ENCODE measurements at places on chromosomes 5 and 9.

DNA sequence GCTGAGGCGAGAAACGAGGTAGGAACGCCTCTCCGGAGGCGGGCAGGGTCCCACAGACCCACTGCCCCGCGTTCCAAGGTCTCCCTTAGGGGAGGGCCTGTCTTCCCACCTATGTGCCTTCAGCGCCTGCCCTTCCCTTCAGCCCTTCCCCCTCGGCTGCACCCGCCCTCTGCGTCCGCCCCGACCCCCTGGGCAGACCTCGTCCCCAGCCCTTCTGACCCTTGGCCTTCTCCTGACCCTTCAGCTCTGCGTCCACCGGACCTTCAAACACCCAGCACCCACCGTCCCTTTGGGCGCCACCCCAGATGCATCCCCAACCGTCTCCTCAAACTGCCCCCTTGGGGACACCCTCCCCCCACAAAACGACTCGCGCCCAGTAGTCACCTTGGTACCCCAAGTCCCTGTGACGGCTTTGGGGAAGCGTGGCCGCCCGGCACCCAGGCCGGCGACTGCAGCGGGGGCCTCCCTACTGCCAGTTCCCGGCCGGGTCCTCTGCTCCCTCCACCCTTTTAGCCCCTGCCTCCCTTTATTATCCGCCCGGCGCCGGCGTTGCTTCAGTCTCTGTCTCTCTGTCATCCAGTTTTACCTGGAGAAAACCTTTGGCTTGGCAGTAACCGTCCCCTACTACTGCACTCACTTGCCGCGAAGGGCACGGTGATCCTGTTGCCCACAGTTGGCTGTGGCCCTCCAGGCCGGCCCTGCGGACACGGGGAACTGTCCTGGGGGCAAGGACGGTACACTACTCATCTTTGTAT, 421 bp downstream of the RUSC2 start:
- DNase-seq, result no peak

GRCh38 chr5:139668924-139669661, 20.9 kb downstream of the CXXC5 start:
- no peak for DNase-seq

DNA sequence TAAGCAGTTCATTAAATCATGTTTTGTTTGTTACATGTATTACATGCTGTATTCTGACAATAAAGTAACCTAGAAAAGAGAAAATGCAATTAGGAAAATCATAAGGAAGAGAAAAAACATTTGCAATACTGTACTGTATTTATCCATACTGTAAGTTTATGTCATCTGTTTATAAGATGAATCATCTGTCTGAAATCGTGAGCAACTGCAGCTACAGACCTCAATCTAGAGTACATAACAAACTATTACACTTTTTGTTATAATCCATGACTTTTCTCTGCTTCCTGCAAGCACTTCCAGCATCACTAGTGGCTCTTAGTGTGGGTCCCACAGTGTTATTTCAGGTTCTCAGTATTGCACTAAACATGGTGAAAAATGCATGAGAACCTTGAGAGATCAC, 144.4 kb upstream of the NR4A3 start:
- DNase-seq, result no peak

DNA sequence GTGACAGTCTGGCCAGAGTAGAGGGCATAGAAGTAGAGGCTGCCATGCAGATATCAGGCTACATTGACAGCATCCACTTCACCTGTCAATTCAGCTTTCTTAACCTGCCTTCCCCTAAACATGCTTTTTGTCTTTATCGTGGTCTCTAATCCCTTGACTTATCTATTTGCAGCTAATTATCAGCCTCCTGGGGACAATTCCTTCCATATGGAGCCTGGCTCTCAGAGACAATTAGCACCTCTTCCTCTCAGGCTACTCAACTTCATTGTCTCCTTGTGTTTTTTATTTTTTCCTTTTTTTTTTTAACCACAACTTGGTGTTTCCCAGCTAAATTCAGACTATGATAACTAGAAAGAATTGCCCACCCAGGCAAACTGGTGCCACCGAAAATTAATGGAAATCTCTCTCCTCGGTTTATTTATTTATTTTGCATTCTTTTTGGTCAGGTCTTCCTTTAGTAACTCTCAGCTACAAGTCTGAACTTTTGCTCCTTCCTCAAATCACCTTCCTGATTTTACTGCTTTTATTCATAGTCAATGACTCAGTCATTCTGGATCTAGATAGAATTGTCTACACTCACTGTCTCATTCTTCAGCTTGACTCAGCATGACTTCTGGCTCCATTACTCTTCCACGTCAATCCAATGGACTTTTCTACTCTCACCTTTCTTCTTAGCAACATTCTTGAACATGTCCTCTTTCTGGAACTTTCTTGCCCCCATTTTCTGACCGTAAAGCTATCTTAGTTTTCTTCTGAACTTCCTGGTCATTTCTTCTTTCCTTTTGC, 63.0 kb upstream of the BASP1 start:
- no peak for DNase-seq

- no peak for DNase-seq
Measured at GRCh38 chr9:112447283-112447761, 39.3 kb upstream of the KIAA1958 start.
